ELF-1 (cell line): ENCODE measurements at places on chromosomes 6 and 20.

GRCh38 chr6:16184129-16184528 is 54.3 kb upstream of the GMPR start:
- DNase-seq, result peak; percentile 36

- peak; percentile 2 for DNase-seq
These were observed 183.9 kb downstream of the DLL1 start for GRCh38 chr6:170106906-170107525.

- DNase-seq, result no peak
These were observed 10.7 kb upstream of the SERPINB9 start for GRCh38 chr6:2913621-2914317.

DNA sequence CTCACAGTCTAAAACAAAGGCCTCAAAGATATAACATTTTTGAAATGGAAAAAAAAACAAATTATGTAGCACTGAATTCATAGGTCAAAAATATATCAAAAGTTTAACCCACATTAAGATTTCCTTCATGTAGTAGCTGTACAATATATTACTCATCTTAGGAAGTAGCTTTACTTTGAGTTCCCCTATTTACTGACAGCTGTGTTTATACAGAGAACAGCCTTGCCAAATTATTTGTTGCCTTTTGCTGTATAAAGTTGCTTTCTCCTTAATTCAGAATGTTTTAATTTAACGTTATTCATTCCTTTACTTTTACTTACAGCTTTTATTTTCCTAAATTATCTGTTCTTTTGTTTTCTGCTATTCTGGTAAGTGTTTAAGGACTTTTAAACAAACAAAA is 181.0 kb downstream of the COL12A1 start:
- no peak for DNase-seq

GRCh38 chr6:166629628-166630027 is 2.6 kb upstream of the RPS6KA2 start:
- DNase-seq, result no peak

DNA sequence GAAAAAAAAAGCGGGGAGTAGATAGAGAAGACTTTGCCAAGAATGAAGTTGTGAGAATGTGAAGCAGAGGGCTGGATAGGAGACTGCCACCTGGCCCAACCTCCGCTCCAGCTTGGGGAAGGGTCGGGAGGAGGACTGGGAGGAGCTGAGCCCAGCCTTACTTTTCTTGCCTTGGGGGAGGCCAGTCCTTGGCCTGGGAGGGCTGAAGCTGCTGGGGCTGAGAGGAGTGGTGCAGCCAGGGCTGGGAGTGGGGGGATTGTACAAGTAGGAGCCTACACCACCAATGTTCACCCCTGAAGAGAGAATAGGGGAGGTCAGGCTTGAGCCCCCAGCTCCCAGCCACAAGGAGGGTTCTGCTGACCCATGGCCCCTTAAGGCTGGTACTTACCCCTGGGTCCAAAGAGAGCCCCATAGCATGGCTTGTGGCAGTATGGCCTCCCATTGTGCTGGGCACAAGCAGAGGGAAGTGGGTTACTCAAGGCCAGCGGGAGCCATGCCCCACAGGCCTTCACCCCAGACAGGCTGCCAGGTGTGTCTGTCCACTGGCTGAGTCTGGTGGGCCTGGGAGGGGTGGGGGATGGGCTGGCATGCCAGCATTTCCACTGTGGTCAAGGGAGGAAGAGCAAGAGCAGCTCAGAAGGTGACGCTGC is 1.1 kb downstream of the CRIP3 start:
- DNase-seq, result peak; percentile 28

GRCh38 chr20:15544742-15545141 is 1028.5 kb downstream of the KIF16B start:
- DNase-seq, result no peak

- peak; percentile 2 for DNase-seq
These were observed 196.8 kb upstream of the HSF2 start for GRCh38 chr6:122202576-122203137.

- no peak for DNase-seq
These were observed 124.7 kb upstream of the MARCKS start for GRCh38 chr6:113732384-113732966.

GRCh38 chr20:61042506-61043385 is 209.3 kb upstream of the CDH4 start:
- peak; percentile 28 for DNase-seq

- DNase-seq, result no peak
These were observed 48.2 kb upstream of the GMPR start for GRCh38 chr6:16190214-16190613.

- DNase-seq, result no peak
These were observed 185.5 kb upstream of the AKAP12 start for GRCh38 chr6:151054306-151054705.

DNA sequence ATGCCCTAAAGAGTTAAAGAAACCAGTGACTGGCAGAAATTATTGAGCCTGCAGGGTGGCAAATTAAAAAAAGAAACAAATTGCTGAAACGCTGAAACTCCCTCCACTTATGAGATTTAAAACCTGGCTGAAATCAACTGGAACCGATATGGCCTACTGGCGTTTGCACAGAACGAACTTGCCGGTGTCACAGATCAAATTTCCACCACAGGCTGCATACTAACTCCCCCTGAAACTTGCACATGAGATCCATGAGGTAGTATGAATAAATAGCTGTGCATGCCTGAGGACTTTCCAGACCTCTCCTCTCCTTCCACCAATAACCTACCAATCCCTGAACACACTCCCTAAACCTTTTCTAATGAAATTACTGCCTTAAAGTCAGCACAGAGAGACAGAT is 150.4 kb downstream of the RNGTT start:
- no peak for DNase-seq

DNA sequence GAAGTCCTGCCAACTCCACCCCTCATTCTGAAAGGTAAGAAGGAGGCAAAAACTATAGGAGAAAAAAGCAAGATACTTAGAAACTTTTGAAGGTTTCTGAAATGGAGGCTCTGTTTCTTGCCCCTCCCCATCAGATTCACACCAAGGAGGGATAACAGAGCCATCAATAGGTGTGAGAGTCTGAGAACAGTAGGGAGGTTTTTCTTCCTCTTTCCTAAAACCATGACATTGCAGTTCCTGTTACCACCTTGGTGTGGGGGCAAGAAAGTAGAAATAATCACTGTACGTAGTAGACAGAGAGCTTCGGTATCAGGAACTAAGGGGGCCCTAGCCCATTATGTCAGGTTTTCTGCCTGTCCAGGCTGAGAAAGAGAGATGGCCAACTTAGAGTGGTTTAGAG is 333.3 kb upstream of the SYNCRIP start:
- no peak for DNase-seq

DNA sequence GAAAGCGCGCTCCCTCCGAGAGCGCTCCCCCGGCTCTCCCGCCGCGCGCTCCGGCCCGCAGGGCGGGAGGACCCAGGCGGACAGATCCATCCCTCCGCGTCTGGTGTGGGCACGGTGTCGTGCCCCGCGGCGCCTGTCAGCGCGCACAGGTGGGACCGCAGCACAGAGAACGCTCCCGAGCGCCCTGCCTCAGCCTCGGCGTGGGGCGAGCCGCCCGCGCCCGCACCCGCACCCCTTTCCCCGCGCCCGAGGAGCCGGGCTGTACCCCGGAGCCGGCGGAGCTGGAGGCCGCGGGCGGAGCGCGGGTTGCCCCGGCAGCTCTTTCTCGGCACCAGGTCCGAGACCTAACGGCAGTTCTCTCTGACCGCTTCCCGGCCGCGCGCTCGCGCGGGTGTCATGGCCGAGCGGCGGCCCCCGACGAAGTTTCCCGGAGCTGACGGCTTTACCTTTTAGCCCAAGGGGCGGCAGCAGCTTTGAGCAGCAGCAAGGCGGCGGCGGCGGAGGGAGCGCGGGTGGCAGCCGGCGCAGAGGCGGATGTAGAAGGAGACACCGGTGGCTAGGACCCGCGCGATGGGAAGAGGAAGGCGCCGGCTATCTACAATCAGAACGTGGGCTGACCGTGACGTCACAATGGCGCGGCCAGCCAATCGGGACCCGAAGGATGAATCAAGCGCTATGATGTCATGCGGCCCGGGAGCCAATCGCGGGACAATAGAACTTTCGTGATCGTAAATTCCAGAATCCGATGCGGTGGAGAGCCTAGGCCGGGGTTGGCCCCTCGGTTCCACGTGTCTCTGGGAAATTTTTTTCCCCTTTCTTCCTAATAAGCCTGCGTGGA is at the start of gene ELOVL5:
Gene ELOVL5 (minus strand): TSS at position 580 of the 838 bp plus-strand sequence. CDS start 53,251 bp downstream, outside the sequence.
- DNase-seq, result peak; percentile 97

- DNase-seq, result no peak
These were observed 94.5 kb downstream of the F13A1 start for GRCh38 chr6:6225885-6226529.

DNA sequence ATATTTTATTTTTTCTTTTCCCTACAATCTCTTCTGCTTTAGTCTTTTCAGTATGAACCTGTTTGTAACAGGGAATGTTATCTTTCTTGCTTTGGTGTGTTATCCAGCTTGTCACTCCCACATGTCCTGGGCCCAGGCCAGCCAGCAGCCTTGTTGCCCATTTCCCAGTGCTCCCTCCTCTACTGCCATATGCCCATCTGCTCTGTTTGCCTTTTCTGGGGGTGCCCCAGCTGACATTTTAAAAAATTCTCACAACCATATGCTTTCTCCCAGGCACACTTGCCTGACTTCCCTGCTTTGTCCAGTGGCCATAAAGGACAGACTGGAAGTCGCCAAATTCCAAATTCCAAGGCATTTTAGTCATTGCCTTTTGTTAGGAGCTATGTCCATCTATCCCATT is 23.6 kb upstream of the LMBRD1 start:
- no peak for DNase-seq

GRCh38 chr6:167748458-167749379 is 78.0 kb upstream of the AFDN start:
- peak; percentile 58 for DNase-seq

GRCh38 chr6:37830225-37830624 is 10.7 kb downstream of the ZFAND3 start:
- no peak for DNase-seq

DNA sequence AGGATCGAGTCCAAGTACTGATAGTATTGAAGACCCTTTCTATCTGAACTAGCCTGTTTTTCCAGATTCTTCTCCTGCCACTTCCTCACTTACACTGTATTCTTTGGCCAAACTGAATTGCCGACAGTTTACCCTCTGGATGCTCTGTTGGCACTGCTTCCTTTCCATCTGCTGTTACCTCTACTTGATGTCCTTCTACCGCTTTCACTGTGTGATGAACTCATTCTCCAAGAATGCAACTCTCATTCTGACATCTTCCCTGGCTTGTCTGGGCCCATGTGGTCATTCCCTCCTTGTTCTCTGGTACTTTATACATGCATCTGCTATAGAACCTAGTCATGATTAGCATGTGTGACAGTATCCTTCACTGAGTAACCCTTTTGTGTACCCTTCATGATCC is 16.3 kb downstream of the RPRD1B start:
- peak; percentile 40 for DNase-seq

DNA sequence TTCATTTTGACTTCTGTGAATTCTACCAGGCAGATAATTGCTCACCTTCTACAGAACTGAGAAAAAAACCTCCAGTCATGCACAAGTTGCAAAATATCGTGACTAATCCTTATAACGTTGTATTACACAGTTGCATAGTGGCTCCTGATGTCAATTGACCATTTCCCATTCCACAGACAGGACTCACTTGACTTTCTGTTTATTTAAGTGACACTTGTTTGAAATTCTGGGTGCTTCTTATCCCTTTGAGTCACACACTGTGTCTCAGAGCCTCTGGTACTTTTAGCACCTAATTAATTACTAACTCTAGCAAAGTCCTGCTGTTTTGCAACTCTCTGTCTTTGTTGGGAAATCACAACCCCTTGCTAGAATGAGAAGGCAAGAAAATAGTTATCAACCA is 16.2 kb upstream of the RSPO3 start:
- DNase-seq, result no peak
